ENCODE measurements at places on chromosomes 13 and 19. TPM values are rescaled to one million over a fixed set of nuclear protein-coding genes. Genes with fewer than 3 reads are reported as not detected.

GSX1 gene
- total RNA-seq: not detected

S1PR5 gene
- total RNA-seq: 3.2 TPM

CCDC106 gene
- 4.1 TPM for total RNA-seq

LPAR6 gene
- total RNA-seq: 92.7 TPM

- no peak for DNase-seq
Measured at GRCh38 chr13:110524541-110525257, 36.8 kb downstream of the RAB20 start.

GRCh38 chr19:35447606-35448469 lies at the start of gene FFAR2:
TSS of gene FFAR2 (plus strand) at chr19:35448257. CDS start at chr19:35449715, 1,458 bp downstream.
- no peak for DNase-seq

GRCh38 chr19:1858412-1859081 lies 4.8 kb downstream of the KLF16 start:
- DNase-seq: no peak

- DNase-seq: no peak
Measured at GRCh38 chr13:29991343-29991742, 140.9 kb upstream of the UBL3 start.

DNA sequence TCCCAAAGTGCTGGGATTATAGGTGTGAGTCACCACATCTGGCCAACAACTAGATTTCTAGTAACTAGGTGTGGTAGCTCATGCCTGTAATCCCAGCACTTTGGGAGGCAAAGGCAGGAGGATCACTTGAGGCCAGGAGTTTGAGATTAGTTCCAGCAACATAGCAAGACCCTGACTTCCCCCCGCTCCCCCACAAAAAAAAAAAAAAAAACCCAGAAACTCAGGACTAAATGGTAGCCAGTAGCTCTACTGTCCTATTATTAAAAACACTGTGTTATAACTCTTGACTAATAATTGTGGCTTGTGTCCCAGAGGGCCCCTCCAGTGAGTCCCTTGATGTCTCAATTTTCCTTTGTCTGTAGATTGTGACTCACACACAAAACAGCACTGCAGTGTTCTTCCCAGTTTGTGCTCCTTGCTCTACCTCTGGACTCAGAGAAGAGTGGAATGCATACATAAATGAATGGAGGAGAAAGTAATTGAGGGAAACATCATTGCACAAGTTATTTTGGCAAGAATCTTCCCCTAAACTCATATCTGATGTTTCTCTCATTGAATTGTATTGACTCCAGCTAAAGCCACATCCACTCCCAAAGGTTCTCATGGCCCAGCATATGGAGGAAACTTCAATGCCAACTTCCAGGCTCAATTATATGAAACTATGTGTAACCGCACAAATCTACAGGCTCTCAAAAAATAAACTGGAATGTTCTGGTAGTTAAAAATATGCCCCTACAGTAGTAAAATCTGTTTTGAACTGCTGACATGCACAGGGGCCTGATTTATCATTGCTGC lies 8.8 kb downstream of the TPT1 start:
- DNase-seq: no peak

DNA sequence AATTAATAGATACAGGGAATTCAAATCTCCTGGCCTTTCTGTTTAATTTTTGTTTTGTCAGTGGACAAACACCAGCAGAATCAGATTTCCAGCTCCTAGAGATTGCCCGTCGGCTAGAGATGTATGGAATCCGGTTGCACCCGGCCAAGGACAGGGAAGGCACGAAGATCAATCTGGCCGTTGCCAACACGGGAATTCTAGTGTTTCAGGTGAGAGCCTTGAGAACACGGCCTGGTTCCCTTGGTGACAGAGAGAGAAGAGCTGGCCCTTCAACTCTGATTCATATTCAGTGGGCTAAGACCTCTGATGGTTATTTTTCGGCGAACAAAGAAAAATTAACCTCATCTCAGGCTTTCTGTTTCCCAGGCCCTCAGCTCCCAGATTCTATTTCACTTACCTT lies 191.3 kb downstream of the STK24 start:
- no peak for DNase-seq

DNA sequence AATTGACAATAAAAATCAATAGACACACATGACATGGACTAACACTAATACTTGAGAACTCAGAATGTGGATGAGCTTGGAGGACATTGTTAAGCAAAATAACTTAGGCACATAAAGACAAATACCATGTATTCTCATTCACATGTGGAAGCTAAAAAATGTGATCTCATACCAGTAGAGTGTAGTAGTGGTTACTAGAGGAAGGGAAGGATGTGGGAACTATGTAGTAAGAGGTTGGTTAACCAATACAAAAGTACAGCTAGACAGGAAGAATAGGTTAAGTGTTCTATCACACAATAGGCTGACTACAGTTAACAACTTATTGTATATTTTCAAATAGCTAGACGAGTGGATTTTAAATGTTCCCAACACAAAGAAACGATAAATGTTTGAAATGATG lies 415.8 kb upstream of the KLF12 start:
- no peak for DNase-seq

GRCh38 chr13:41997396-41997795 lies 36.5 kb upstream of the VWA8 start:
- DNase-seq: no peak

All from urinary bladder (tissue), 4 donors.